ENCODE measurements at places on chromosomes 1 and 21.

DNA sequence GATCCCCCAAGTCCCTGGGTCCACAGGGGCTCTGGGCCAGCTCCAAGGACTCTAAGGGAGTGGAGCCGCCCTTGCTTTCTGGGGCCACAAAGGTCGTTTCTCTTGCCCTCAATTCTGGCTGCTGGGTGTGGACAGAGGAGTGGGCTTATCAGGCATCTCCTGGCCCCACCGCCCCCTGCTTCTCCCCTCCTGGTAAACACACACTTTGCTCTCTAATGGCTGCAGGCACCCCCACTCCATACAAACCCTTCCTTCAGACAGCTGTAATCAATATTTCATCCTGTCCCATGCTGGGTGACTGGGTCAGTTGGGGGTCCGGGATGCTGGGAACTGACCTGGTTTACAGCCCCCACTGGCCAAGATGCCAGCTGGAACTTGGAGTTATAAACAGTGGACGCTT, 67.5 kb downstream of the PRDM16 start:
- DNase-seq = no peak

DNA sequence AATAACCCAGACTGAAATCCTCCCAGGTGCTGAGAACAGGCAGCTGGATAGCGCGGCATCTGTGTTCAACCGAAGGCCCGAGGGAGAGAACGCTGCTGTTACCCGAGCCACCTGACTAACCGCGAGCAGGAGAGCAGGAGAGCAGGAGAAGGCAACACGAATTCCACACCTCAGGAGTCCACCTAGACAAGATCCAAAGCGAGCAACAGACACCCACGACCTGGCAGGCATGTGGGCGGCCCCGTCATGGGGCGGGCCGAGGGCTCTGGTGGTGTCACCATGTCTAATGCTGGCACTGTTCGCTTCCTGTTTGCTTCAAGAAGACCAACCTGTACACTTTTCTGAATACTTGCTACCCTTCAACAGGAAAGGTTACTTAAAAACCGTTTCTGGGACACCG, 20.9 kb upstream of the SPATC1L start:
- DNase-seq = no peak

DNA sequence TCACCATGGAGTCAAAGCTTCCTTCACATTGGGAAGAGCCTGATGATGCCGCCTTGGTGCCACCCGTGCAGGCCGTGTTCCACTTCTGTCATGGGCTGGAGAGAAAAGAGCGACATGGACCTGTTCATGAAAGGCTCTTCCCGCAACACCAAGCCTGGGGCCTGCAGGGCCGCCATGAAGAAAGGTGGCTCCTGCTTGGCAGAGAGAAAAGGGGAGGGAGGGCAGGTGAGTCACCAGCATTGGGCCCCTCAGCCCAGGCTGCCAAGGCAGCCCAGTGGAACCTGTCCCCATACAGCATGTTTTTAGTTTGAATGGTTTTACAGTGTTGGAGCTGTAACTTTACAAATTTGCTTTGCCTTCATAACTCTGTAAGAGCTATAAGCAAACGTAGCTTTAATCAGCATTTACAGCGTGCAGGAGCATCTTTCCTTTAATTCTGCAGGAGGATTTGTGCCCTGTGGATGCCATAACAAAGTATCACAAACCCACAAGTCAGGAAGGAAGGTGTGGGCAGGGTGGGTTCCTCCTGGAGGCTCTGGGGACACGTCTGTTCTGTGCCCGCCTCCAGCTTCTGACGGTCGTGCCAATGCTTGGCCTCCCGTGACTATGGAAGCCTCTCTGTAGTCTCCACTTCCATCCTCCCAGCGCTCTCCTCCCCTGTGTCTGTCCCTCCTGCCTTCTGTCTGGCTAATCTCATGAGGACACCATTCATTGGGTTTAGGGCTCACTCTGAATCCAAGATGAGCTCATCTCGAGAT, 49.1 kb downstream of the RIPK4 start:
- no peak for DNase-seq

- DNase-seq = no peak
These were observed 105.8 kb downstream of the ADARB1 start for GRCh38 chr21:45180246-45180599.

DNA sequence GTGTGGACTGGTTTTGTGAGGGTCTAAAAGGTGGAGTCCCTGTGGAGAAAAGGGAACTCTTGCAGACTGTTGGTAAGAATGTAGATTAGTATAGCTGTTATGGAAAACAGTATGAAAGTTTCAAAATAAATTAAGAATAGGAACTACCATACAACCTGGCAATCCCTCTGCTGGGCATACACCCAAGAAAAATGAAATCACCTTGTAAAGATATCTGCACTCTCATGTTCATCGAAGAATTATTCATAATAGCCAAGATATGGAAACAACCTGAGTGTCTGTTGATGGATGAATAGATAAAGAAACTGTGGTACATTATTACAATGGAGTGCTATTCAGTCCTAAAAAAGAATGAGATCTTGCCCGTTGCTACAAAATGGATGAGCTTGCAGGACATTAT, 109.6 kb downstream of the TBX19 start:
- no peak for DNase-seq

DNA sequence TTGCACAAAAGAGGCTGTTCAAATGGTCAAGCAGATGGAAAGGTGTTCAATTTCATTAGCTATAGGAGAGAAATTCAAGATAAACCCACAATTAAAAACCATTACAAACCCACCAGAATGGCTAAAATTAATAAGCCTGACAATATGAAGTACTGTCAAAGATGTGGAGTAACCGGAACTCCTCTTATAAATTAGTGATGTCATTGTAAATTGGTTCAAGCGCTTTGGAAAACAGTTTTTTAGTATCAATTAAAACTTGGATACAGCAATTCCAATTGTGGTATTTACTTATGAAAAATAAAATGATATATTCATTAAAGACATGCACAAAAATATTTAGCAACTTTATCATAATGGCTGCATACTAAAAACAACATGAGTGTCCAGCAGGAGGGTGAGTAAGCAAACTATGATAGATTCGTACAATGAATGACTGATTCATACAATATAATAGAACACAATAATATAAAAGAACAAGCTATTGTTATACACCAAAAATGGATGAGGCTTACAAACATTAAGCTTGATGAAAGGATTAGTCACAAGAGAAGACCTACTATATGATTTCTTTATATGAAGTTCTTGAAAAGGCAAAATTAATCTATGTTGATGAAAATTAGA, 38.4 kb upstream of the FGGY start:
- DNase-seq = no peak

DNA sequence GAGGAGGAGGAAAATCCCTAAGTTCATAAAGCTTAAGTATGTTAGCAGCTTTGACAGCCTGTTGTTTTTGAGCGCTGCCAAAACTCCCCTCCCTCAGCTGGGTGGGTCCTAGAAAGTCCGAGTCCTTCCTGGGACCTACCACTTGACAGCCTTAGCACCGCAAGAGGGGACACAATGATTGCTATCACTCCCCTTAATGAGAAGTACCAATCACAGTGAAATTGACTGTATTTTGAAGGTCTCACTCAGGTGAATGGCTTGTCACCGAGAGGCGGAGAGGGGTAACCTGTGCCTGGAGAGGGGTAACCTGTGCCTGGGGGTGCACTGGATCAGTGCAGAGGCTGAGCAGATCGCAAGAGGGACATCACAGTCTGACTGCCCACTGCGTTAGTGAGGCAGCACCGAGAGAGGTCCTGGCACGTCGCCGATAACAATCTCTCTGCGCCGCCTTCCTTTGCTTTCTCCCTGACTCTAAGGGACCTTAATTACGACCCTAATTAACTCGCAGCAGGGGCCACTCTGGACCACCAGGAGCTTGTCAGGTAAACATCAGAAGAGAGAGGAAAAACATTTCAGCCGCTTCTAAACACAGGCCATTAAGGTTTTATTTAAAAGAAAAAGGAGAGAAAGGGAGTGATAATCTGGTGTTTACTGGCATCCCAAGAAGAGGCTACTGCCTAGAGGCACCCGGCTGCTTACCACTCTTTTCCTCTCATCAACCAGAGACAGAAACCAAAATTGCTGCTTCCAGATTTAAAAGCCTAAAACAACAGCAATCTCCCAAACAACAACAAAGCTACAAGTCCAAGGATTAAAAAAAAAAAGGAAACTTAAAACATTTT, 25.7 kb upstream of the KCNK1 start:
- DNase-seq = no peak

GRCh38 chr21:20739421-20739820, 258.8 kb upstream of the NCAM2 start:
- DNase-seq = no peak

GRCh38 chr1:234840253-234840652, 230.3 kb upstream of the IRF2BP2 start:
- DNase-seq = no peak

DNA sequence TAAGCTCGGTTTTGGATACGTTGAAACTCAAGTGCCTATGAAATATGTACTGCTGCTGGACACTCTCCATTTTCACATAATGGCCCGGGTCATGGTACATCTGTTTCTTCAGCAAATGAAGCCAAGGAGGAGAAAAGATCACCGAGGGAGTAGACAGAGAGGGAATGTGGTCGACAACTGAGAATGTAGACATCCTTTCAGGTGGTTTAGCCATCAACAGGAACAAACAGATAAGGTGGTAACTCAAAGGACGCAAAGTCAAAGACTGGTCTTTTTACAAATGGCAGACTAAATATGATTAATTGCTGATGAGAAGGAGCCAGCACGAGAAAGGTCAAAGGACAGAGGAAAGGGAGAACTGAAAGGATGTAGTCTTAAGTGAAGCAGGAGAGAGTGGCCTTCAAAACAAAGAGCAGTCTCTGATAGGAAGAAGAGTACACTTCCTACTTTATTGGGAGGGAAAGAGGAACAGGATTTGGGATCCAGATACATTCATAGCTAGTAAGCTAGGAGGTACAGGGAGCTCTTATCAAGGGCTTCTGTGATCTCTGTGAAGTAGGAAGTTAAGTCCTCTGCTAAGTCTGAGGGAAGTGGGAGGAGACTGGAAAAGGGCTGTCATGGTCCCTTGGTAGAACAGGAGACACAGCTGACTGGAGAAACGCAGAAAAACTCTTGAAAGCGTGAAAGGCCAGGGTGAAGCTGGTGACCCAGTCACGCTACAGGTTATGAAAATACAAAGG, 28.3 kb downstream of the NUP133 start:
- DNase-seq = no peak

- no peak for DNase-seq
These were observed 342.5 kb upstream of the ADGRL2 start for GRCh38 chr1:81458186-81458585.

GRCh38 chr1:17316704-17317103, 8.7 kb downstream of the PADI4 start:
- DNase-seq = no peak

- DNase-seq = no peak
These were observed 23.6 kb downstream of the CAMK2N1 start for GRCh38 chr1:20462397-20462796.

DNA sequence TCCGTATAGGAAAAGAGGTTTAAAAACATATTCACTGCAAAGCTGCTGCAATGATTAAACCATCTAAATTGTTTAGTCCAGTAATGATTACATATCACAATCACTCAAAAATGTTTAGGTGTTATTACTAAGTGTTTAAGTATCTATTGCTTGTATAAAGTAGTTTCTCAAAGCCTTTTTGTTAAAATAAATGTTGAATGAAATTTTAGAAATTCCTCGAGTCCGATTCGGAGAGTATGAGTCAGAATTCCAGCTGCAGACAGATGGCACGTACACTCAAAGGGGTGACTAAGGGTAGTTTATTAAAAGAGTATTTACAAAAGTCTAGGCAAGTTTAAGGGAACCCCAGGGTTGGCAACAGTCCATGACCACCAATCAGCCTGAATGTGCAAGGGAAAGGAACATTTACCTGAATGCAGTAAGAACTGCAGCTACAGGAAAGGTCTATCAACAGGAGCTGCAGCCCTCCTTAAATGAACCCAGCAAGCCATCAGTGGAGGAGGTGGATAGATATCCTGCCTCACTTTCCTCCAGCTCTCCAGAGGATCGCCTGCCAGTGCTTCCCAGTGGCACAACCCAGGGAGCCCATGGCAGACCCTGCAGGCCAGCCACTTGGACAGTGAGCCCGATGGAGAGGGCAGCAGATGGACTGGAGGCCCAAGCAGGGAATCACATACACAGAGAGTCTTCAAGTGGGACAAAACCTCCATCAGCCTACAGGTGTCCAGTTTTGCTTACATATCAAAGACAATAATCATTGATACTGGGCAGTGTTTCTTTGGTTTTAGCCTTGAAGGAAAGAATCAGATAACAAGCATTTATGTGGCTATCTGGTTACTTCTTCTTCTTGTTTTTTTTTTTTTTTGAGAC, 92.1 kb upstream of the SLC44A3 start:
- peak; percentile 80 for DNase-seq

GRCh38 chr21:28233536-28234220, 759.0 kb downstream of the LTN1 start:
- no peak for DNase-seq

GRCh38 chr1:201763455-201764140, 65.4 kb upstream of the IPO9 start:
- DNase-seq = peak; percentile 84

DNA sequence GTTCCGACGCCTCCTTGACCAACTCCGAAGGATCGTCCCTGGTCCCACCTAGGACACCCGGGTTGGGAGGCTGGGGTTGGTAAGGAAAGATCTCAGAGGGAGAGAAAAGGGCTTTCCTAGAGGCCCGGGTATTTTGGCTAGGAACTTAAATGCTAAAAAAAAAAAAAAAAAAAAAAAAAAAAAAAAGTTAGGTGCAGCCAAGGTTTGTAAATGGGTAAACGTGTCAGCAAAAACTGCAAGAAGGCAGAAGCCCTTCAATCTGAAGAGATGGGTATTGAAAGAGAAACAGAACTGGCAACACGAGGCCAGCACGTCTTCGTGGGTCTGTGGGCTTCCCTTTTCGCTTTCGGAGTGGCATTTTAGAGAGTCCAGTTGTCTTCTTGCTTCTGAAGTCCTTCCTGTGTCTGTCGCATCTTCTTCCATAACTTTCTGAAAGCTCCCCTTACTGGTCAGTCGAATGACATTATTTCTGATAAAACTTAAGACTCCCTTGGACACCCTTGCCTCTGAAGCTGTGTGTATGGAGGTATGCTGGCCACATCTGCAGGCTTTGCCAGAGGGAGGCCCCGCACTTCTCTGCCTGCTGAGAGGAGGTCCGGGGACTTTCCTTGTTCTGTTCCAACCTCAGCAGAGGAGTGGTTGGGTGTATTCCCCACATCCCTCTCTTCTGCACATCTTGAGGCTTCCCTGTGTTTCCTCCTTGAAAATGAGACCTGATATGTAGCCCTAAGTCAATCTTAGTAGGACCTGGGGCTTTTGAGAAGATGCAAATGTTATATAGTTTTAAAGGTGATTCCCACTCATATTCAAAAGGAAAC, 745 bp downstream of the RCSD1 start:
- no peak for DNase-seq

DNA sequence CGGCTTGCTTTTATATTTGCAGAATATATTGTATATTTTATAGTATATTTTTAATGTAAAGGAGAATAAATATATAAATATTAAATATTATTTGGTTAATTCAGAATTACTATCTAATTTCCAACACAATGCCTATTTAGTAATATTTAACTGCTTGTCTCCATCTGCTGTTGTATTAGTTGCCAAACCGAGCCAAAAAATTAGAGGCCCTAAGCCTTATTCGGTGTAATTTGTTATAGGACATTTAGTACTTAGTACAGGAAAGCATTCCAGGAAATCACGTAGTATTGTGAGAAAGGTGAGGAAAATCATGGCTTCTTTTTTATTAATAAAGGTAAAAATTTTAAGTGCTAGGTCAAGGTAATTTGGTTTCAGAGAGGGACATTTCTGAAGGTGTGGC, 93.8 kb downstream of the DNM3 start:
- no peak for DNase-seq
